ENCODE measurements at places on chromosomes 4 and X.
A peak's percentile ranks its signal among the peaks of the same experiment; 100 is the strongest.

GRCh38 chr4:138300616-138301015 lies 58.5 kb upstream of the SLC7A11 start:
- DNase-seq, result no peak

DNA sequence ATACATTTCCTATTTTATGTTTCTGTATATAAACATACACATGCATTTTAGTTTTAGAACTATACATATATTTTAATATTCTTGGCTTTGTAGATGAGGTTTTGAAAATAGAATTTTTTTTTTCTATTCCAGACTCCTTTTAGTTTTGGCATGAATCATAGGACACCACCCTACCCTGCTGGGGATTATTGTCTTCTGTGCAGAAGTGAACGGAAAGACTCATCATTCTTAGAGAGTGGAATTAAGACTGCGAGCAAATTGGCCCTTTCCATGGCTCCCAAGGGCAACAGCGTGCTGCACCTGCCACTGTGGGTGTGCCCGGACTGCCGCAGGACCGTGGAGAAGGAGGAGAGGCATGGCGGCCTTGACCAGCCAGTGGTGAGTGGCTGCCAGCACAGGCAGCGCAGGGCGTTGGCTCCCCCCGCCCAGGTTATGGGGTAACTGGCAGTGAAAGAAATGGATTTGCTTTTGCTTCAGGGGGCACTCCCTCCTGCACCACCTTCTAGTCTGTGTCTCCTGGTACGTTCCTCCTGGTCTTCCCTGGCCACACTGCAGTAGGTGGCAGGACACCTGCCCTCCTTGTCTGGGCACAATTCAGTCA lies 59.6 kb downstream of the FAM193A start:
- no peak for DNase-seq

DNA sequence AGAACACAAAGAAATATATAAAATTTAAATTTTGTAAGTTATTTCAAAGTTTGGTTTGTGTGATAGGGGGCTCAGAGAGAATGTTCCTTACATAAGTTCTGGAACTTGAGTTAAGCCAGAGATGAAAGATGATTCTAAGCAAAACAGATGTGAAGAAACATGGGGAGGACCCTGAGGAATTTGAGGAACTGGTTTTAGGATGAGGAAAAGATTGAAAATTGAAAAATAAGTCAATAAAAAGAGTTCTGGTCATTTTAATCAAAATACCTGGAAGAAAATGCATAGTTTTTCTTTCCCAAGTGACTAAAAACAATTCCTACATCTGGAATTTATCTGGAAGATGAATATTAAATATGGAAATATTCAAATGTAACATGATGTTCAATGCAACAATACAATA lies 37.4 kb downstream of the HELQ start:
- DNase-seq, result no peak

- no peak for DNase-seq
Observed at GRCh38 chrX:138487866-138488265, 223.7 kb downstream of the FGF13 start.

DNA sequence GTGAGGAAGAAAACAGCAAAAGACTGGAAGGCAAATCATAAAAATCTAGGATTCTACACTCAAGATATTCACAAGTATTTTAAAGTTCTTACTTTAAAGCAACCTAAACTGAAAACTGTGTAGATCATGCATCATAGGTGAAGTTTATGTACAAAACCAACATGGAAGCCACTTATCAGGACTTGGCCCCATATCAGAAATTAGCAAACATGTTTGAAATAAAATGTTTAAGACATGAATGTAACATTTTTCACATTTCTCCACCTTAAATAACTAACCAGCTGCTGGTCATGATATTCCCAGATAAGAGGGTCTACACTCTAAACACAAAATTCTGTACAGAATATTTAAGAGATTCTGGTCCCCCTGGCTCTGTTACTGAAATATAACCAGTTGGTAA lies 38.5 kb downstream of the APBB2 start:
- DNase-seq, result no peak

DNA sequence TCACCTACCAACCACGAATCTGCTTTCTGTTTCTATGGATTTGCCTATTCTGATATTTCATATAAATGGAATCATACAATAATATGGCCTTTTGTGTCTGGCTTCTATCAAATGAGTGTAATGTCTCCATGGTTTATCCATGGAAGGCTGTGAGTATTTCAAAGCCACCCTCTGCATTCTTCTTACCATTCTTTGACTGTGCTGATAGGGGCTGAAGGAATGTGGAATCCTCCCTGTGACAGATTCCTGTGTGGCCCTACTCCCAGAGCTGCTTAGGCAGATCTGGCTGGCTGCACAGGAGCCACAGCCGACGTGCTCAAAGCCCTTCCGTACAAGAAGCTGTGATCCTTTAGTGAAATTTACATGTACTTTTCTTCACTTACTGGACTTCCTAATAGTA lies 163.2 kb downstream of the HS6ST2 start:
- no peak for DNase-seq

DNA sequence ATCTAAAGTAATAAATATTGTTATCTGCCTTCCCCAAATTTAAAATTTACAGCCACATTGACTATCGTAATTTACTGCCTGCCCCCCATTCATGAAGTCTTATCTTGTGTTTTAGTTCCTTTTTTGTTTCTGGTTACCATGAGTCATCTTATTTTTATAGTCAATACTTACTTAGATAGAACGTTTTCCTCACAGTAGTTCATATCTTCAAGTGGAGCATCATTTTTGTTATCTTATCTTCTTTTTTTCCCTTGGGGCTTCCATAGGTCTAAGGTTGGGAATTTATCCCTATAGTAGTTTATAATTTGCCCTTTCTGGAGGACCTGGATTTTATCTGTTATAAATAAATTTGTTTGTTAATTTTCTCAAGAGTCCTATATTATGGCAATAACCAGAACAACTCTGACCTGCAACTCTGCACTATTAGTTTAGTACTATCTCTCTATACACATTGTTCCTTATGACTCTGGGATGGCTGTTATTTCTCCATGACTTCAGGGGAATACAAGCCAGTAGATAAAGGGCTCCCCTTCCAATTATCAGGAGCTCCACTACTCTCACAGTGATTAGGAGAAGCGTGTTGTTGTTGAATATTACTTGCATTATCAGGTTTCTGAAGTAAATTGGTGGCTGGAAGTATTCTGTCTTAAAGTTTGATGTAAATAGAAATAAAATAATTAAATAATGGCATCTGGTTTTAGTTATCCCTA lies 330.6 kb downstream of the GALNTL6 start:
- DNase-seq, result no peak

GRCh38 chrX:112867570-112867969 lies 26.9 kb upstream of the AMOT start:
- DNase-seq, result no peak

DNA sequence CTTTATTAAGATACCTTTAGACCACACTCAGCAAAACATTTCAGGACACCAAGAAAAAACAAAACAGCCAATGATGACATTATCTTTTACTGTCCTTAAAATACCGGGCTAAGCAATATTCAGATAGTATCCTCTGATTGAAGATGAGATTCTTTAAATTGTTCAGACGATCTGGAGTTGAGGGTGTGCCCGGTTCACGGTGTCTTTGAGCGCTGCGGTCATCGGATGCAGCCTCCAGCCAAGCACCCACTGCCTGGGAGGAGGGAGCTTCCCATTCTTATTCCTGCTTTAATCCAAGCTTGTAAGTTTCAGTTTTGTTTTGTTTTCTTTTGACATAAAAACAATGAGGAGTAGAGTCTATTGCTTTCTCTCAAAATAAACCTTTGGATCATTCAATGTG lies 14.1 kb downstream of the FAM149A start:
- no peak for DNase-seq

DNA sequence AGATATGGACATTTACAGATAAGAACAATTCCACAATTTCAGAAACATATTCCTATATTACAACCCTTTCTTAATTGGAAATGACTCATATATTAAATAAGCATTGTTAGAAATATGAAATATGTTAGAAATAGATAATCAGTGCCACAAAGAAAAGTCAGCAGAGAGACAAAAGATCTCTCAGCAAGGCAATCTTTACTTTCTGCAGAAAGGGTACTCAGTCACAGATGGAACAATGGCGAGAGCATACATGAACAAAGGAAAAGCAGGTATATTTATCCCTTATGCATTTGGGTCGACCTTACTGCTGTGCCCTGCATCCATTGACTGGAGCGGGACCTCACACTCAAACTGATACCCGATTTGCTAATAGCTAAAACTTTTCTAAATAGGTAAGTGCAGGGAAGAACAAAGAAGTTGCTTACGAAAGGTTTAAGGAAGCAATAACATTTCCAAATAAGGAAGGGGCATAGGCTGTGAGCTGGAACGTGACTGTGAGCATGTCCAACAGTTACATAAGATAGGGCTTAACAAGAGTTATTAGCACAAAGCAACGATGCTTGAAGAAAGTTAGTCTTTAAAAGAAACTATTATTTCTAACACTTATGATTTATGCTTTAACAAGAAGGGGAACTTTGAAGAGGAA lies 40.8 kb downstream of the MGARP start:
- no peak for DNase-seq

GRCh38 chr4:88446124-88446523 lies 10.8 kb upstream of the HERC5 start:
- DNase-seq, result no peak

DNA sequence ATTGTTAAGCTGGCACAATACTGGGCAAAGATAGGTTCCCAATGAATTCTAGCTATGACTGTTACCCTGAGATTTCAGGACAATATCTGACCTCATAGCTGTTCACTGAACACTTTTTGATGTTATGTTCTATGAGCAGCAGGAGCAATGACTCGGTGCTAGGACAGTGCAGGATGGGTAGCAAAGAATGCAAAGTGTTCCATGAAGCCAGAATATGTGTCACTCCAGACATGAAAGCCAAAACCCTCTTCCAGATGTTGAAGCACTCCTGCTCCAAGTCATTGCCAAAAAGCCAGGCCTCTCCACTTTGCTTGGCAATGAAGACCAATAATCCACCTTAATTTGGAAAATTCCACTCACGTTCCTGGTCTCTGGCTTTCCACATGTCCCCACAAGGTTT lies 300.9 kb upstream of the CPEB2 start:
- no peak for DNase-seq

DNA sequence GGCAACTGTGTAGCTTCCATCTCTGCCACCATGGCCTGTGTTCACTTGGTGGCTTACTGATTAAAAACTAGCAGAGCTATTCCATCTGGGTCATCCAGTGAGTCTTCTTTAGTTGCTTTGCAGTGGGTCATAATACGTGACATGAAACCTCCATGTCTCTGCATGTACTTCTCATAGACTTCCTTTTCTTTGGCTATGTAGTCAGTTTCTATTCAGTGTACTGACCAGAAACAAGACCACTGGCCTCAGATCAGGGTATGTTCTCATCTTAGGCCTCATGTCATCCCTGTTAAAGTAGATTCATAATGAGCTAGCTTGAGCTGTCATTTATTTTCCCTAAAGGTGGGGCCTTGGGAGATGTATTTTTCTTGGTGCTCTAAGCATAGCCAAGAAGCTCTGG lies 195.2 kb downstream of the CCNG2 start:
- DNase-seq, result no peak

GRCh38 chr4:42554072-42554471 lies 102.8 kb downstream of the ATP8A1 start:
- DNase-seq, result no peak

- DNase-seq, result no peak
Observed at GRCh38 chrX:39439906-39440798, 638.9 kb downstream of the MID1IP1 start.

DNA sequence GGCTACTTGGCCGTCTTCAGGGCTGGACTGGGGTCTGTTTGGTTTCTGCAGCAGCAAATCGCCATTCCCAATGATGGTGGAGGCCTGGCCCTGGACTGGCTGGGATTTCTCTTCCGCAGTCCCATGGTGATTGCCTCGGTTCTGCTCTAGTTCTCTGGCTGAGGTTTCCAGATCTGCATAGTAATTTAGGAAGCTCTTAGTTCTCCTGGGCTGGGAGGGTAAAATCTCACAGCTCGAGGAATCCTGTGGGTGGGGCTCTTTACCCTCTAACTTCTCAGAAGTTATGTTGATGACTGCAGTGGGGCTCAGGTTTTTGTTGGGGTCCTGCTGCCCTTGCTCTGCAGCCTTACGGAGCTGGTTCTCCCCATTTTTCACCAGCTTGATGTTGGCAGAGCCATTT lies 200.6 kb downstream of the APBB2 start:
- no peak for DNase-seq

DNA sequence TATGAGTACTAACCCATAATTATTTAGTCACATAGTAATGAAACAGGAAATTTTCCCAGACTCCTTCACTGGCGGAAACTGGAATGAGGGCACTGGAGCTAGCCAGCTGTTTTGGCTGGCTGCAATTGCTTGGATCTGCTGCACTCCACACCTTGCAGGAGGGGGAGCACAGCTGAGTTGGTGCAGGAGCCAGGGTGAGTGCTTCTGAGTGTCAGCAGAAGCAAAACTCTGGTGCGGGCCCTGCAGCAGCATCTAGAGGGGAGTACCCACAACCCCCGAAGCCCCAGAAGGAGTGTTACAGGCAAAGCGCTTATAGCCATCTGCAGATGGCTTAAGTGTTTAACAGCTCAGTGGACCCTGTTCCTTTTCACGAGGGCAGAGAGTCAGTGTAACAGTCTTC lies 96.1 kb downstream of the RPA4 start:
- no peak for DNase-seq

DNA sequence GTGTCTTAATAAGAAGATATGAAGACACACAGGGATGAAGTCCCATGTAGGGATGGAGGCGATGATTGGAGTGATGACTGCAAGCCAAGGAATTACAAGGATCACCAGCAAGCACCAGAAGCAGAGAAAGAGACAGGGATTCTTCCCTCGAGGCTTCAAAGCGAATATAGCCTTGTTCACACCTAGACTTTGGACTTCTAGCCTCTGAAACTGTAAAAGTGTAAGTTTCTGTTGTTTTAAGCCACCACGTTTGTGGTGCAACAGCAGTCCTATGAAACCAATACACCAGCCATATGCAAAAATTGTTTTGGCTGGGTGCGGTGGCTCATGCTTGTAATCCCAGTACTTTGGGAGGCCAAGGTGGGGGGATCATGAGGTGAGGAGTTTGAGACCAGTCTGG lies 9.8 kb upstream of the PDS5A start:
- DNase-seq, result no peak

- no peak for DNase-seq
Observed at GRCh38 chrX:27767387-27767786, 40.4 kb upstream of the MAGEB10 start.

GRCh38 chr4:127844601-127845116 lies 36.0 kb upstream of the PLK4 start:
- no peak for DNase-seq

DNA sequence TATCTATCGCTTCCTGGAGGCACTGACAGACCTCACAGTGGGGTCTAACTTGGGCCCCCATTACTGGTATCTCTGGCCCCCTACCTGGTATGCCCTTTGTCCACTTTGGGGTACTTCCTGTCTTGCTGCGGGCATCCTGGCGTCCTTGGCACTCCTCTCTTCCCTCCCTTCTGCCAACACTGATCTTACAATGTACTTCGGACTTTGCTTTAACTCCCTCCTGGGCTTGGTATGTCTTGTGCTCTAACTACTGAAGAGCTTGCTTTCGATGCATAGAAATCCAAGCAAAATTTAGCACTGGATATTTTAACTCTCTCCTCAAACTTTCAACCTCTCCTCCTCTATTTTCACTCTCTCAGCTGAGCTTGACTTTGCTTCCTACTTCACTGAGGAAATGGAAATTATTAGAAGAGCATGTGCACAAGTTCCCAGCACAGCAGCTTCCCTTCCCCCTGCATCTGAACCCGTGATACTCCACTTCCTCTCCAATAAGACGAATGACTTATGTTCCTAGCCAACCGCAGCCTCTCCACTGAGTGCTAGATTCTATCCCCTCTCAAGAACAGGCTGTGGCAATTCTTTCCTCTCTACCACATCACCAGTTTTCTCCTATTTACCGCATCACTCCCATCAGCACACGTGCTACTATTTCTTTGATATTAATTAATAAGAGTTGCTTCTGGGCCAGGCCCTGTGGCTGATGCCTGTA lies 52.9 kb downstream of the SUPT20HL2 start:
- peak; percentile 19 for DNase-seq

All from CD4-positive, alpha-beta T cell treated with Interleukin-6 for 4 hours (primary cell).